ENCODE measurements at places on chromosomes 3 and 15. TPM values are rescaled to one million over a fixed set of nuclear protein-coding genes. Genes with fewer than 3 reads are reported as not detected.

GLDN gene
- total RNA-seq = not detected

CACNA1D gene
- 0.41 TPM for total RNA-seq

SPATA12 gene
- total RNA-seq = not detected

AP3B2 gene
- not detected for total RNA-seq

ALPK3 gene
- total RNA-seq = 0.29 TPM

MINAR1 gene
- 0.88 TPM for total RNA-seq

GPR176 gene
- 0.20 TPM for total RNA-seq

SCN5A gene
- not detected for total RNA-seq
